ENCODE measurements at places on chromosomes 2 and 18.
A peak's percentile ranks its signal among the peaks of the same experiment; 100 is the strongest.

DNA sequence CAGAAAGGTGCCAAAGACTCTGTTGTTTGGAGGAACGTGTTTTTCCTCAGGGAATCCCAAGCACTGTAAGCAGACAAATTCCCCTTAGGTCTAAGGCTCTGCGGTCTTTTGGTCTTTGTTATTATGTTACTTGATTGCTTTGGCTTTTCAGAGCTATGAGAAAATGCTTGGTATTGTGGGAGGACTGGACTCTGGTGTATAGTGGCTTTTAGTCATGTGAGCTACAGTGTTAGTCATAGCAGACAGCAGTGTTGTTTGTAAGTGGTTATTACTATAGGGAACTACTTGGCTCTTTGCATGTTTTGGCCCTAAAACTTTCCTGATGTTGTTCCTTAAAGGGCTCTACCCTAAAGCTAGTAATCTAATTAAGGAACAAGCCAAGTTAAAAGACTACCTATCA, 956.2 kb upstream of the LRATD1 start:
- no peak for DNase-seq

DNA sequence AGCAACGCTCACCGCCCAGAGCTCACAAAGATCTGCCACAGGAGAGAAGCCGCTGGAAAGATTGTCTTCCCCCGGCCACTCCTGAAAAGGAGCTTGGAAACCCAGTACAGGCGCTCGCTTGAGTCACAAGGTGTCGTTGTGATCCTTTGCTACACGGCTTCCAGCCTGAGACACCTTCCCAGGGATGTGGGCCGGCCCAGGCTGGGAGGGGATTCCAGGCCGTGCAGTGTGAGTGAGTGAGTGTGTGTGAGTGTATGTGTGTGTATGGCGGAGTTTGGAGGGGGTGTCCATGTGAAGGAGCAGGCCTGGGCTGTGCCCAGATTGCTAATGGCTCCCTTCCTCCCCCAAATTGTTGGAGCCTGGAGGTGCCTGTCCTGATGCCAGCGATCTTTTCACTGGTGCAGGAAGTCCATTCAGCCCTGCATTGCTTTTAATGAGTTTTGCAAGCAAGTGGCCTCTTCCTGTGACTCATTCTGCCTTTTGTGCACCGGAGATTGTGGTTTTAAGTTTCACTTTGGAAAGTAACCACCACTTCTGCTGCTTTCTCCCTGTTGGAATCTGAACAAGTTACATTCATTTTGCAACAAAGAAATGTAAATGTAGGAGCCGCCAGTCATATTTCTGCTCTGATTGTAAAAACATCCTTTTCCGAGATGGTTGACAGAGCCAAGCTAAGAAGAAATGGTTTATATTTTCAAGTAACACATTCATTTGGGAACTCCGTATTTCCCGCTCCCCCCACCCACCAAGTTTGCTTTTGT, 83.7 kb downstream of the LPIN1 start:
- DNase-seq = peak; percentile 74

- DNase-seq = no peak
These were observed 157.8 kb downstream of the CYRIA start for GRCh38 chr2:16507655-16508489.

DNA sequence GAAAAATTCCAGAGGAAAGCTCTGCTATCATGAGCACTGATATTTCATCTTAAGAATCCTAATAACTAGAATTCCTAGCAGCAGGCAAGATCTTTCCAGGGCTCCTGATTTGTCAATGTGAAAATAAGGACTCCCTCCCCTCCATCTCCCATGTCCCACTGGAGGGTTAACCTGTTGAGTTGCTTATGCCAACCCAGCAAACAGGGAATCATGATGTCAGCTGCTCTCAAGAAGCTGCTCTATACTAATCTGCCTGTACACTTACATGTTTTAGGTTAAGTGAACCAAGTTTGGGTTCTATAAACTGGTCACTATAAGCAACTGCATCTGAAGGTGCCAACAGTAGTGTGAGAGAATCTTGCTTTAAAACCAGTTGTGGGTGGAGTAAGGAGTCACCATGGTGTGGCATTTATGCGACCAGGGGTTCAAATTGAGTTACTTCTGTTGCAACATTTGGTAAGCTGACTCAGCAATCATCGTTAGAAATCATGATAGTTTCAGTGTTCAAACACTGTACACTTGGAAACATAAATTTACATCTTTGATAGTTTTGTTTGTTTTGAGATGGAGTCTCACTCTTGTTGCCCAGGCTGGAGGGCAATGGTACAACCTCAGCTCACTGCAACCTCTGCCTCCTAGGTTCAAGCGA, 53.4 kb downstream of the STK25 start:
- no peak for DNase-seq

DNA sequence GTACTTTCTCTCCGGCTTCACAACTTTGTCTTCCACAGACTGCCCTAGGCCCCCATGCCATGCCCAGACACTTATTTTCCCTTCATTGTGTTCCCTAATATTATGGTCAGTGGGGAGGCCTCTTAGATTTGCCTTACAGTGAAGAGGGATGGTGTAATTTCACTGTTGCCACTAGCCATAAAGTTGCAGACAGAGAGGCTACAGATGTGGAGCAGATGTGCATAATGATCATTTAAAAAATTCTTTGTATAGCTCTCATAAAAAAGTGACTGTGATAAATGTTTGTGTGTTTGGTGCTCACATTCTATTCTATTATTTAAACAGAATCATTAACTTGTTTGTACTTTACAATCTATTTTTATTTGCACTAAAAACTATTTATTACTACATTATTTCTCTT, 67.5 kb upstream of the FN1 start:
- DNase-seq = no peak

DNA sequence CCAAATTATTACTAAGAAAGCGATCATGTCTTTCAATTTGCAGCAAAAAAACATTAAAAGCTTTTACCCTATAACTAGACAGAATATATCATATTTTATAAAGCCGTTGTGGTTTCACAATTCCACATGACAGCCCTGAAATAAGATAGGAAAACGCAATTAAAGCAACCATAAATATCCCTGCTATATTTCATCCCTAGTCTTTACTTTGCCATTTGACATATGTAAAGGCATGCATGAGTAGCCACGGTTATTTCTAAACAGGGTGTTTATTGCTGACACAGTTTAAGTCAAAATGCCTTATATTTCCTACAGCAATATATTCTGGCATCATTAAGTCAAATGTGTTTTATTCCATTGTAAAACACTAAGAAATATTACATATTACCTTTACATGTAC, 239.9 kb downstream of the DSEL start:
- no peak for DNase-seq

GRCh38 chr2:137700681-137701080, 263.6 kb upstream of the HNMT start:
- DNase-seq = no peak

DNA sequence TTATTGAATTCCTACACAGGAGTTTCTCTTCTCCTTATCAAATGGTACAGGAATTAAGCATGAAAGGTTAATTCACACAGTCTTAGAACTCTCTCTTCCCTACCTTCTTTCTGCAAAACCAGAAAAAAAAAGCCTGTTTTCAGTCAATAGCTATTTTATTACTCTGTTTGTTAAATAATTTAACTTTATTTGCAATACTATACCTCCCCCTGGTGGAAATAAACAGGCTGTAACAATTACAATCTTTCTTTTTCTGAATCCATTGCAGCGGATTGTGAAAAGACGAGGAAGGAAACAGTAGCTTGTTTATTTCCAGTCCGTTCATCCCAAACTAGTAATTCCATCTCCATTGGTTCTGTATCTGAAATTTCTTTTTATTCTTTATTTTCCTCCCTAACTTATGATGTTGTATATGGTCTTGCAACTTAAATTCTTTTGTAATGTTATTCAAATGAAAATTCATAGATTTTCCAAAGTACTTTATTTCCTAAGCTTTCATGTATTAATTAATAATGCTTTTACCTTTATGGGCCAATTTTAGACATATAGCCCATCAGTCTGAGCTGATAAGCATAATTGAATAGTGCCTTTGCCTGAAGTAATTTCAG, 165.2 kb downstream of the SH3BP4 start:
- no peak for DNase-seq

DNA sequence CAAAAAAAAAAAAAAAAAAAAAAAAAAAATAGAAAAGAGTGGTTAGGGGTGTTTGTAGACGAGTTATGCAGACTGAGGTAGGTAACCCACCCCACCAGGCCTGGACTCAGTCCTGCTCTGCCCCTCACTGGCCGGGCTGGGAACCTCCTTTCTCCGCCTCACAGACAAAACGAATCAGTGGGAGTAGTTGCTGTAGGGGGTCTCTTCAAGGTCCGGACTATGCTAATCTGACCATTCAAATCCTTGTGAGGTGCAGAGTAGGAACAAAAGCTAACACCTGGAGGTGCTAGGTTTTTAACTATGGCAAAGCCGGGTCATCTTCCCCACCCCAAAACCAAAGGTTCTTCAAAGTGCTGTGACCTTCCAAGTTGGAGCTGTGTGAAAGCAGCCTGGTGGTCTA, 223.7 kb downstream of the SLC4A3 start:
- DNase-seq = no peak

DNA sequence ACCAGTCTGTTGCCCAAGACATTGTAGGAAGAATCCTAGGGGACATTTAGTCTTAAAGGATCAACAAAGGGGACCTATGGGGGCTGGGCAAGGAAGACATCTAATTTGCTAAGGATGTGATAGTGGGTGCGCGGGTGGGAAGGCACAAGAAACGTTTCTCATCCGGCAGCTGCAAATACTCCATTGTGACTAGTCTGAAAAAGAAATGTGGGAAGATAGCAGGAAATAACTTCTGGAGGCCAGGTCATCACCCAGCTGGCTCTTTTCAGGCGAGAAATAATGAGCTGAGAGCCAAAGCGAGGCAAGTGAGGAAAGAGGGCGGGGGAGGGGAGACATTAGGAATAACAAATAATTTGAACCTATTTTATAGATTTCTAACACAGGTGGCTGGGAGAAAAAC, 70.3 kb upstream of the NCK2 start:
- no peak for DNase-seq

DNA sequence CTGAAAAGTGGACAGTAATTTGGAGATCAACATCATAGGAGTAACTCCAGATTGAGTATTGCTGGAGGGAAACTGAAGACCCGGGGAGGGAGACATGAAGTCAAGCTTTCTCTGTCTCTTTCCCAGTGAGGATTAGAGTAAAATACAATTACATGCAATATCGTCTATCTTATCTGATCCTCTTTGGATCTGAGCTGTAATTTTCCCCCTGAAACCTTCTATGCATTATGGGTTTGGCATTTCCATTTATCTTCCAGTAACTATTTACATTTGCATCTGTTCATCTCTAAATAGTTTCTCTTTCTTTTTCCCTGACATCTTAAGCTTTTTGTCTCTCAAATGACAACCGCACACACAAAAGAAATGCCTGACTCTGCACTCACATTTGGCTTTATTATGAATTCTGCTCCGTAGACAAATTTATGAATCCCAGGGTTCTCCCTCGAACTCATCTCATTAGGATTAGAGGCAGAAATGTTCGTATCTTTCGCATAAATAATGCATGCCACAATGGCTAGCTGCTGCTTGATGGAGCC, 113.1 kb downstream of the SPP2 start:
- DNase-seq = no peak

GRCh38 chr2:42046819-42047487, 868 bp upstream of the PKDCC start:
- DNase-seq = peak; percentile 34

- DNase-seq = no peak
These were observed 27.2 kb upstream of the COBLL1 start for GRCh38 chr2:164868563-164869419.

DNA sequence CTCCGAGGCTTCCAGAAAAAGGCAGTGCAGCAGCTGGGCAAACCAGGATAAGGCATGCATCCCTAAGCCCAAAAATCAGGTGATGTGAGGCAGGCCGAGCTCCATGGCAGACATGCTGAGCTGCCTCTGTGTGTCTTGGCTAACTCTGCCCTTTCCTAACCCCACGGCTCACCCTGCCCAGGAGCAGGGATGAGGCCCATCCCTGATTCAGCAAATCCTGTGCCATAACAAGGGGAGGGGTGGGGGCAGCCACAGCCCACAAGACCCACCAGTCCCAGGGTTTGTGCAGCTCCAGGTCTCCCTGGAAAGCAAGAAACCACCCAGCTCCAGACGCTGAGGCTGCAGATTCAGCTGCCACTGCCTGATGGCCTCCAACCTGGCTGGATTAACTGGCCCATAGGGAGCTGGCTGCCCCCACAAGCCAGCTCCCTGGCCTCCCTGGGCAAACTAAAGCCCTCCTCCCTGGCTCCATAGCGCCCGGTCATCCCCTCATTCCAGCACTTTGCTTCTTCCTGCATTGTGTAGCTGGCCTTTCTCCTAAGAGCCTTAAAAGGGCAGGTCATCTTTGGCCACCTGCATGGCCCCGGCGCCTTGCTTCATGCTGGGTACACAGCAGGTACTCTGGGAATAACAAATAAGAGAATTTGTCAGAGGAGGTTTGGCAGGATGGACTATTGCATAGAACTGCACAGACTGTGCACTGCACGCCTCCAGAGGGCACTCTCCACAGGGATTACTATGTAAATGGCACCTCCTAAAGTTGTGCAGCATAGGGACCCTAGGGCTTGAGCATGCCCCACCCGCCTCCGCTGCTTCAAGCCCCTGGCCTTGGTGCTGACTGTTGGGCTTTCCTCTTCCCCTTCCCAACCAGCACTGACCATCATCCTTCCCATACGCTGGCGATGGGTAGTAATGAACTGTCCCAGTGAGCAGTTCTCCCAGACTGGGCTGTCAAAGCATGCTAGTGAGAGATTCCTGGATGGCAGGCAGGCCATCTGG, 10.7 kb downstream of the STEAP3 start:
- peak; percentile 15 for DNase-seq

DNA sequence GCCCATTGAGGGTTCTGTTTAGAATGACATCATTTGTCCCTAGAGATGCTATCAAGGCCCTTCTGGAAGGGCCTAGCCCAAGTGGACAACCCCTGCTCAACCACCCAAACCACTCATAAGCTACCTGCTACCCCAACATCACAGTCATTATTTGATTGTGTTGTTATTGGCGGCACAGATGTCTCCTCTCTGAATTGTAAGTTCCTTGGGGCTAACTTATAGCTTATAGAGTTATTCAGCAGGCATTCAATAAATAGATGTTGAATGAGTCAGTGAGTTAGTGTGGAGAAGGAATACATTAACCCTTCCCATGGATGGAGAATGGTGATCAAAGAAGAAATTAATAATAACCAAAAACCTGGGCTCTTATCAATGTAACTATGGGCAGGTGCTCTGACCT, 80.0 kb downstream of the ACAA2 start:
- no peak for DNase-seq

Measured in natural killer cell (primary cell).